AG10803 (cell line): ENCODE measurements at places on chromosomes 3 and 15.

- no peak for DNase-seq
These were observed 216.3 kb downstream of the LPP start for GRCh38 chr3:188370081-188370830.

- DNase-seq, result peak; percentile 37
These were observed 125.0 kb upstream of the LIPC start for GRCh38 chr15:58306591-58307312.

GRCh38 chr3:85846940-85847339, 888.2 kb downstream of the CADM2 start:
- DNase-seq, result no peak

DNA sequence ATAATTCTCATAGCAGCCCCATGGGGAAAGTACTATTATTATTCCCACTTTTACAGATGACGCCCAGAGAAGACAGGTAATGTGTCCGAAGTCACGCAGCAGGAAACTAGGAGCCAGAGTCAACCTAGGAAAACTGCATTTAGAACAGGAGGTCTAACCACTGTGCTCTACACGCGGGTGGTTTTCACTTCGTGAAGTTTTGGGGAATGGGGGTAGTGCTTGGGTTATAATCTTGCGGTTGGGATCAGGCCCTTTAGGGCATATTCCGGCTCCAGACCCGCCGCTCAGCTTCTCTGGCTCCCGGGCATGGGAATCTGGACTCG, 5.2 kb downstream of the TPM1 start:
- no peak for DNase-seq

DNA sequence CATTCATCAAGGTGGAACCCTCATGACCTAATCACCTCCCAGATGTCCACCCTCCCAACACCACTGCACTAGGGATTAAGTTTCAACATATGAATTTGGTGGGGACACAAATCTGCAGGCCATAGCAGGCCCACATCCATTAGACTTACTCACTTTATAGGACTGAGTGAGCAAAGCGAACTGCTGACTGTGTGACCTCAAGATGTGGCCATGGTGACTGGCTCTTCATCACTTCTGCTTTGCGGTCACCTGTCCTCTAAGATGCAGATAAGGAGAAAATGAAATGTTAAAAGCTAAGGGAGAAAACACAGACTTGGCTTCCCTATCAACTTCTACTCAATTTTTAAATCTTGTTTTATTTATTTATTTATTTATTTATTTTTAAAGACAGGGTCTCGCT, 14.5 kb upstream of the DCP1A start:
- DNase-seq, result no peak

GRCh38 chr3:58416191-58416590, 17.4 kb downstream of the PDHB start:
- no peak for DNase-seq

DNA sequence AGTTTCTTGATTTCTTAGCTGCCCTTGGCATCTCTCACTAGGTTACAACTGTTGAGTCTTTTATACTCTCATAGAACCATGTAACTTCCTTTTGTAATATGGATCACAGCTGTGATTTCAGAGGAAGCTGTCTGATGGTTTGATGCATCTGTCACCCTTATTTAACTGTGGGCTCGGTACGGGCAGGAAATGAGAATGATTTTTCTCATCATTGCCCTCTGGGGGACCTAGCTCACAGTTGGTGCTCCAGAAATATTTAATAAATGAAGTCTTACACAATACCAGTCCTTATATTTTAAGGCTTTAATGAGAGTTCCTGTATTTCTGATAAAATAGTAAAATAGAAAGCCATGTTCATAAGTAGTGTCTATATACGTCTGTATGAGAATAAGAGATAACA, 151.2 kb downstream of the EBLN2 start:
- no peak for DNase-seq

DNA sequence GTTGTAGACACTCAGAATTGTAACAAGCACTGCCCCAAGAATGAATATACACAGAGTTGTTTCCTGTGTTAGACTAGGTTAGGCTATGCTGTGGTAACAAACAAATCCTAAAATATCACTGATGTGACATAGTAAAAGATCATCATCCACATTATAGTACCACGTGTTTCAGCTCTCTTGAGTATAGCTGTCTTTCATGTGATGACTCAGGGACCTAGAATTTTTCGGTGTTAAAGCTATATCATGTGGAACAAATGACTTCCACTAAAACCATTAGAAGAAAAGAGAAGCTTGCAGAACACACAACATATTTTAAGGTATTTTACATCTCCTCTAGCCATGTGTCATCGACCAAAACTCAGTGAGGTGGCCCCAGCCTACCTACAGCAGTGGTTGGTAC, 307.9 kb upstream of the RBMS3 start:
- peak; percentile 13 for DNase-seq

GRCh38 chr3:12229146-12229851, 59.6 kb upstream of the PPARG start:
- no peak for DNase-seq

DNA sequence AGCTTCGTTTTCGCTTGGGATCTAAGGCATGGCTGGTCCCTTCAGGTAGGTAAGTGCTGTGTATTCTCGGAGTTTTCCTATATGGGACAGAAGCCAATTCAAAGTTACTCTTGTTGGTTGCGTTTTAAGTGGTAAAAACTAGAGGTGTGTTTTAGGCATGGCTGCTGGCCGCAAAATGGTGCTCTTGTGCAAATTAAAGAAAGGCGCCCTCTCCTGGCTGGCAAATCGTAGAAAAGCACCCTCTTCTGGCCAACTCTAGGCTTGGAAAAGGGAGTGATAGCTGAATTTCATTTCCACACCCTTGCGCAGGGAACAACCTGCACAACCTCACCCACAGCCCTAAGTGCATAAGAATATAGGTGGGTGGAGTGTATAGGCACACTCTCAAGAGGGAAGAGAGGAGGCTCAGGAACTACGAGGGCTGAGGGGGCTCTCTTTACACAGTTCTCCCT, 23.5 kb downstream of the DRD3 start:
- peak; percentile 11 for DNase-seq

DNA sequence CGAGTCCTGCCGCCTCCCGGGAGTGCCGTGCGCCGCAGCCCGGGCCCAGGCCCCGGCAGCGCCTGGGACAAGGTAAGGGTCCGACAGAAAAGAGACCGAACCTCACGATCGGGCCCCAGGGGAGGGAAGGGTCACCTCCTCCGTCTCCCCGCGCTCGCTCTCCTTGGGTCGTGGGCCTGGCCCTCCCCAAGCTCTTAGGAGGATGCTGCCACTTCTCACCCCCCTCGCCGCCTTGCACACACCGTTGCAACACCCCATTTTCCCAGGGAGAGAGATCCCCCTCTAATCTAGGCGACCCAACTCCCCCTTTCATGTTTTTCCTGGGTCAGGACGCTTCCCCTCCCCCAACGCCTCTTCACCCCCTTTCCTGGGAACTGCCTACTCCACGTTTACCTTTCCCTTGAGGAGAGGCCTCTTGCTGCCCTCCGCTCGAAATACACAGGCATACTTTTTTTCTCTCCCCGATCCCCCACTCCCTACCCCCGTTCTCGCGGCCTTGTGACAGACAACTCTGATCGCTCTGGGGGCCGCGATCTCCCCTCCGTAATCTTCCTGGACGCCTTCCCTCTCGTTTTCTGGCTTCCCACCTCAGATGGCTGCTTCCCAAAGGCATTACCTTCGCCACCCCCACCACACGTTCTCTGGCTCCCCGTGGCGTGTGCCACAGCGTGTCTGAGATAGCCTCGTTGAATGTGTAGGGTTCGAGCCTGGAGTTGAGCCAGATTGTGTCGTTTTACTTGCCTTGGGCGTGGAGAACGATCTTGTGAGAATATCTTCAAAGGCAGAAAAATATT, 688 bp downstream of the SETD5 start:
- peak; percentile 47 for DNase-seq

GRCh38 chr15:81830520-81830919, 215.3 kb downstream of the MEX3B start:
- no peak for DNase-seq

DNA sequence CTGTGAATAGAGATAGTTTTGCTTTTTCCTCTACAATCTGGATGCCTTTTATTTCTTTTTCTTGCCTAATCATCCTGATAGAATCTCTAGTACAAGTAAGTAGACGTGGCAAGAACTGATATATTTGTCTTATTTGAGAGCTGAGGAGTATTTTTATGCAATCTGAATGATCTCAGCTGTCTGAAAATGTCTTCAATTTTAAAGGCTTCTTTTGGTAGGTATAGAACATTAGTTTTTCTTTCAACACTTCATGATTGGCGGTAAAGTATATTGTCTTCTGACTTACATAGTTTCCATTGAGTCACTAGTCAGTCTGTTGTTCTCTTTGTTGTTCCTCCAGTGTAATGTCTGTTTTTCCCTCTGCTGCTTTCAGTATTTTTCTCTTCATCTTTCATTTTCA, 31.3 kb downstream of the MGA start:
- DNase-seq, result no peak

DNA sequence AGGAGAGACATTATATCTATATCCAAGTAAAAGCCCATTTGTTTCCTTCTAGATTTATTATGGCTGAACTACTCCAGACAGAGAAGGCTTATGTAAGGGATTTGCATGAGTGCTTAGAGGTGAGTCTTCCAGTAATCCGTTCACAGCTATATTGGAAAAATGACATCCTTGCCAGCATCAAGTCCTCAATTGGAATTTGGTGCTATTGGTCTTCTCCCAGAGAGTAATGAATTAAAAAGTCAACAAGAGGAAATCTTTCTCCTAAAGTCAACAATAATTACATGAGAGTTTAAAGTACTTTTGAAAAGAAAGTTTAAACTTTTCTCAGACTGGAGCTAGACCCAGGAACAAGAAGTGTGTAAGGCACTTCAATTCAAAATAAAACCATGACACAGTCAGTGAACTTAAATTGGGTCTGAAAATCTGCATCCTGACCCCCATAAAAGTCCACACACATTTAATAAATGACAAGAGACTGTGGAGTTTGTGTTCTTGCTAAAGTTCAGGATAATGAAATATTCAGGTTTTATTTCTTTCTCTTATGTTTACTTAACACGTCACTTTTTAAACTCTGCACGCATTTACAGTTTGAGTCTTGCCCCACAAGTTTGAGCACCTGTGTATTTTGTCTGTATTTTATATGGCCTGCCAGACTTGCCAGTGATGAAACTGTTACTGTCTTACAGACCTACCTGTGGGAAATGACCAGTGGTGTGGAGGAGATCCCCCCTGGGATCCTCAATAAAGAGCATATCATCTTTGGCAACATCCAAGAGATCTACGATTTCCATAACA, 268.2 kb upstream of the UMPS start:
- no peak for DNase-seq

DNA sequence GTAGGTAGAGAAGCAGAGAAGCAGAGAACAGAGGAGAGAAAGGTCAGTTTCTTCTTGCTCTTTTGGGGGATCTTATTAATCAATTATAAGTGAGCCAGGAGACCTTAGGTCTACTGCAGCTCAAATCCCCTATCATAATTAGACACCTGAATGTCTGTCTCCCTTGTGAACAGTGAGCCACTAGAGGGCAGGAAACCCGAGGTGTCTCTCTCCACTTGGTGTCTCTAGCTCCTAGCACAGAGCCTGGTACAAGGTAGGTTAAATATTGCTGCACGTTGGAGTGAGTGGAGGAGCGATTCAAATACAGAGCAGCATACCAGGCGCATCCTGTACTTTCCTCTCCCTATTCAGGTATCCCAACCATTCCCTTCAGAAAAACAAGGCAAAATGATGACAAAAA, 2.0 kb upstream of the ST8SIA2 start:
- peak; percentile 53 for DNase-seq

DNA sequence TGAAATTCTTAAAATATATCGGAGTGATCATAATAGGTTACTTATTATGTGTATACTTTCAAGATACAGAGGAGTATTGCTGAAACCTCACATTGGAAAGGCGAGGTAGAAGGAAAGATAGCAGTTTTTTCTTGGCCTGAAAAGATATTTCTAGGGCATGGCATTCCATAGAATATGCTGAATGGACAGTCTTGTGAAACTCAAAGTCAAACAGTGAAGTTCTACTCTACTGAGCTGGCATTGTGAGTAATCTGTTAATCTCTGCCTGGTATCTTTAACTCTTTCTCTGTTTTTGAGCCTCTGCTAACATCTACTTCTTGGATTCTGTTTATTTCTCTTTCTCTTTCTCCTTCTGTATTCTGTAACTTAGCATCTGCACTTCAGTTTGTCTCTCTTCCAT, 176.3 kb upstream of the ZBTB20 start:
- no peak for DNase-seq

- DNase-seq, result peak; percentile 62
These were observed 61.2 kb downstream of the CD200 start for GRCh38 chr3:112394003-112394640.

DNA sequence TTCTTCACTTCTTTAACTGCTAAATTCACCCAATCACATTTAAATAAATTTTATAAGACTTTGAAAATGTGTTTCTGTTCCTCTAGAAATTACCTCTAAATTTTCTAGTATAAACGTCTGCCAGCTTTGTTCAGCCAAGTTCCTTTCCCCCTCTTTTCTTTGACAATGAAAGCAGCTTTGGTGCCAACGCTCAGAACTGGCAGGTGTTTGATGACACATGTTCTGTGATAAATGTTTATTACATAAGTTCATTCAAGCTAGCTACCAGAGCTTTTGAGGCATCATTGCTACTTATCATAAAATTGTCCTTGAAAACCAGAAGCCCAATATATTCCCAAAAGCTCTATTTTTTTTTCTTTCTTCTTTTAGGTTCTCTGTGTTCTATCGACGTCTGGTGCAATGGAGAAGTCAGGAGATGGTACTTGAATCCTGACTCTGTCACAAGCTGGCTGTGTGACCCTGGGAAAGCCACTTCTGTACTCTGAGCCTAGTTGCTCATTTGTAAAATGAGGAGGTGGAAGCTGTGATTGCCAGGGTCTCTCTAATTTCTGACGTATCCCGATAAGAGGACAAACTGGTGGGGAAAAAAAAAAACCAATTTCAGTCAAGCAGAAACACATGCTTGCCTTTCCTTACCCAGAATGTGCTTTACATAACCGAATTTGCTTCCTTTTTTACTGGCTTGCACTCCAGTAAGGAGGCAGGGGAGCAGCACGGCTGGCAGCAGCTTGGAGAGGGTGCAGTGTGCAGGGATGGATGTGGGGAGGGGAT, 187.1 kb upstream of the LPP start:
- no peak for DNase-seq

- no peak for DNase-seq
These were observed 7.3 kb downstream of the FBLN2 start for GRCh38 chr3:13556207-13556606.

- no peak for DNase-seq
These were observed 40.2 kb downstream of the DPH6 start for GRCh38 chr15:35505809-35506208.

GRCh38 chr15:82567661-82568060, 27.4 kb upstream of the RPS17 start:
- DNase-seq, result no peak

GRCh38 chr3:37130448-37130847, 43.9 kb downstream of the LRRFIP2 start:
- no peak for DNase-seq

GRCh38 chr15:44545913-44546802, 9.2 kb downstream of the EIF3J start:
- DNase-seq, result peak; percentile 52
